Ascending aorta (tissue), 2 donors: ENCODE measurements at places on chromosomes 2 and 18. TPM values are rescaled to one million over a fixed set of nuclear protein-coding genes. Genes with fewer than 3 reads are reported as not detected.

HRH4 gene
- not detected for total RNA-seq

GRCh38 chr2:26678035-26678434 lies 14.5 kb upstream of the KCNK3 start:
- no peak overlapping the region for H3K4me3 ChIP-seq
- H3K27ac ChIP-seq, result no peak overlapping the region
- no peaks in the 10 kb centered on the region for H3K36me3 ChIP-seq

DNA sequence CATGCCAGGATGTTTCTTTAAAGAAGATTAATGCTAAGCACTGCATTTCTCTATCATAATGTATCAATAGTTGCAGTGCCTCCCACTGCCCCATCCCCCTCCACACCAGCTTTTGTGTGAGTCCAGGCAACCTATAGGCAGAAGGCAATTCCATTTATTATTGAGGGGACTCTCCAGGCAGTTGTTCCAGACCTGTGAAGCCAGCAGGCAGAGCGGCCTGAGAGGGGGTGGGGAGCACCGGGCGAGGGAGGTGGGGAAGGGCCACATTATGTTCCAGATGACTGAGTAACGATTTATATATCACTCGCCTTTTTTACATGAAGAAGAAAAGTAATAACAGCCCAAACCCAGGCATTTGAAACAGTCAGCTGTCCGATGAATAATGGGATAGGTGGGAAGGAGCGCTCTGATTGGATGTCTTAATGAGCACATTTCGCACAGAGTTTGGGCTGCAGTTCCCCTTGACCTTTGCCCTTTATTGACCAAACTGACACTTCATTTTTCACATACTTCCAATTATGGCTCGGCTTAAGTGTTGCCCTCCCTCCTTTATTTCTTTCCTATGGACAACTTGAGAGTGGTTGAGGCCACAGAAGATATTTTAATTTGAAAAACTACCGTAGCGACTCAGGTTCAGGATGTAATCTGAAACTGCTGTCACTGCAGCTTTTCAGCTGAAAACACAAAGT lies 34.4 kb downstream of the MEIS1 start:
- no peaks in the 10 kb centered on the region for H3K4me1 ChIP-seq
- H3K4me3 ChIP-seq, result no peak overlapping the region
- H3K27ac ChIP-seq, result no peak overlapping the region
- H3K27me3 ChIP-seq, result no peaks in the 10 kb centered on the region

DNA sequence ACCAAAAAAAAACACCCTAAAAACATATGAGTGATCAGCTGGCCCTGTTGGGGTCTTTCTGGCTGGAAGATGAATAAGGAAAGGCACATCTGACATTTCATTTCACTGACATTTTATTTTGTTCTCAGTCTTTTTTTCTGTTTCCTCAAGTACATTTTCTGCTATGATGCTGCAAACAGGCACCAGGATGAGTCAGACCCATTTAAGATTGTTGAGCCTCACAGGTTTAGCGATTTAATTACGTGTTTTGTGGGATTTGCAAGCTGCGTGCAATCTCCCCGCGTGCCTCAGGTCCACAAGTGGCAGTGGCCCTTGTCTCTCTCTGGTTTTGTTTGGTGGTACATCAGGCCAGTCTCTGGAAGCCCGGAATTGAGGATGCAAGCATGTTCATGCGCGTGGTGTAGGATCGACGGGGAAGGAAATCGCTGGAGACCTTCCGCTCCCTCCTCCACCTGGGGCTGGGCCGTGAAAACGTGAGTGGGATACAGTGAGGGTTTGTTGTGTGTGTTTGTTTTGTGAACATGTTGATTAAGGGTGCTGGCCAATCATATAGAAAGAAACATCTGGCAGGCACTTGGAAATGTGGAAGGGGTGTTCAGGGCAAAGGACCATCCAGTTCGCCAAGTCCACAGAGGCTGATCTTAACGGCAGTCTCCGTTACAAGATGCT lies 120.2 kb upstream of the ZNF516 start:
- no peaks in the 10 kb centered on the region for H3K27me3 ChIP-seq
- H3K36me3 ChIP-seq, result no peaks in the 10 kb centered on the region
- H3K4me1 ChIP-seq, result peaks cover 4% of the 10 kb centered on the region
- no peak overlapping the region for H3K4me3 ChIP-seq

GRCh38 chr2:136324966-136325365 lies 207.0 kb upstream of the CXCR4 start:
- H3K36me3 ChIP-seq, result no peaks in the 10 kb centered on the region
- DNase-seq, result no peak
- H3K4me1 ChIP-seq, result no peaks in the 10 kb centered on the region
- no peaks in the 10 kb centered on the region for H3K27me3 ChIP-seq
- no peak overlapping the region for H3K4me3 ChIP-seq

DNA sequence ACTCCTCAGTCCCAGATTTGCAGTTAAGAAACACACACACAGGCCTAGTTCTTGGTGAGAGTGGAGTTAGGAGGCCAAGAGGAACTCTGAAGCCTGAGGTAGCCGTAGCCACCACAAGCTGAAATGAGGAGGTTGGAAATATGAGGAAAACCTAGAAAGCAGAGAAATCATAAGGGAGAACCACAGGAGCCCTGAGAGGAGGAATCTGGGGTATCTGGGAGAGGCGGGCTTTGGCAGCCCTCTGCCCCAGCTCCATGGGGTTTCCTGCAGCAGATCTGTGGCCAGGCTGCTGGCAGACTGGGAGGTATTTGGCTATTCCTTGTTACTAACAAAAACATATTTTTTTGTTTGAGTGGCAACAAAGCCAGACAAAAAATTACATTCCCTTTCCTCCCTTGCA lies 11.0 kb downstream of the SOX11 start:
- H3K4me3 ChIP-seq, result no peak overlapping the region
- H3K4me1 ChIP-seq, result no peaks in the 10 kb centered on the region
- no peaks in the 10 kb centered on the region for H3K27me3 ChIP-seq
- no peaks in the 10 kb centered on the region for H3K36me3 ChIP-seq

- H3K4me1 ChIP-seq, result no peaks in the 10 kb centered on the region
- H3K36me3 ChIP-seq, result no peaks in the 10 kb centered on the region
- H3K27ac ChIP-seq, result no peak overlapping the region
- DNase-seq, result no peak
These were observed 41.0 kb upstream of the ACSL3 start for GRCh38 chr2:222819722-222820333.

DNA sequence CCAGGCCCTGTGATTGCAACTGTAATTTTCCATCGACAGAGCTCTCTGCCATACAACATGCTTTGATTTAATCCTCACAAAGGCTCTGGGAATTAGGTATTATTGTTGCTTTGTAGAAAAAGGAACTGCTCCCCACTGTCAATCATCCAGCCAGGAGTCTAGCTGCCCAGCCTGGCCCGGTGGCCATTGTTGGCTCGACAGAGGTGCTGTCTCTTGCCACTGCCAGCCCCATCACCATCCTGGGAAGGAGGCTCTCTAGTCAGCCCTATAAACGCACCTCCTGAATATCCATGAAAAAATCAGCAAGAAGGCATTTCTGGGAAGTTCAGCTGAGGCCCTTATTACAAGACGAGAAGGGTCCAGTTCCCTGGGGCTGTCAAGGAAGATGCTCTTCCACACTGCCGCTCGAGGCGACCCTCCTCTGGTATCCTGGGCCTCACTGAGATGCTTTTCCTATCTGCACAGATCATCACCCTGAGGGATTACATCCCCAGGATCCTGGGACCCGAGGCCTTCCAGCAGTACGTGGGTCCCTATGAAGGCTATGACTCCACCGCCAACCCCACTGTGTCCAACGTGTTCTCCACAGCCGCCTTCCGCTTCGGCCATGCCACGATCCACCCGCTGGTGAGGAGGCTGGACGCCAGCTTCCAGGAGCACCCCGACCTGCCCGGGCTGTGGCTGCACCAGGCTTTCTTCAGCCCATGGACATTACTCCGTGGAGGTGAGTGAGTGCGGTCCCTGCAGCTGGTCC lies 71.0 kb downstream of the TPO start:
- H3K4me3 ChIP-seq, result no peak overlapping the region
- H3K27ac ChIP-seq, result no peak overlapping the region
- no peaks in the 10 kb centered on the region for H3K27me3 ChIP-seq
- no peaks in the 10 kb centered on the region for H3K4me1 ChIP-seq
- H3K36me3 ChIP-seq, result no peaks in the 10 kb centered on the region

DNAJC5G gene
- total RNA-seq, result not detected

- no peaks in the 10 kb centered on the region for H3K36me3 ChIP-seq
- H3K4me1 ChIP-seq, result no peaks in the 10 kb centered on the region
- H3K27me3 ChIP-seq, result no peaks in the 10 kb centered on the region
- DNase-seq, result no peak
- H3K27ac ChIP-seq, result no peak overlapping the region
These were observed 23.5 kb upstream of the KLF11 start for GRCh38 chr2:10019602-10020400.

KIAA2012 gene
- total RNA-seq, result 0.11 TPM

- H3K4me1 ChIP-seq, result no peaks in the 10 kb centered on the region
- no peaks in the 10 kb centered on the region for H3K36me3 ChIP-seq
- no peak overlapping the region for H3K27ac ChIP-seq
- DNase-seq, result no peak
These were observed 431.4 kb upstream of the DCC start for GRCh38 chr18:51908598-51908944.

DNA sequence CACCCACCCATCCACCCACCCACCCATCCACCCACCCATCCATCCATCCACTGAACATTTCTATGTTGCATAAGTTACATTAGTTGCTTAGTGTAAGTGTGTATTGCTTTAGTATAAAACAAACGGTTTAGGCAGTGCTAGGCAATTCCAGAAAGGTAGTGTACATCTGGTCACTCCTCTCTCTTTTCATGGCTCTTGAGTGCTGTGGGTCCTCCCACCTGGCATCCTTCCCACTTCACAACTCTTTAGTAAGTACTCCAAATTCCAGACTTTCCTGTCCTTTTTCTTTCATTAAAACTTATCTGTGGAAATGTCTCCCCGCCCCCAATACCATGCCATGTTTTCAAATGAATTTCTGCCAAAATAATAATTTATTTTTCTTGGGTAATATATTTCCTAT lies 122.5 kb downstream of the PLEKHM3 start:
- H3K36me3 ChIP-seq, result no peaks in the 10 kb centered on the region
- H3K4me3 ChIP-seq, result no peak overlapping the region
- no peak overlapping the region for H3K27ac ChIP-seq
- DNase-seq, result no peak

- no peak overlapping the region for H3K27ac ChIP-seq
- no peak overlapping the region for H3K4me3 ChIP-seq
- no peaks in the 10 kb centered on the region for H3K36me3 ChIP-seq
- no peaks in the 10 kb centered on the region for H3K27me3 ChIP-seq
- peak; percentile 64 for DNase-seq
These were observed 114.4 kb upstream of the COPS8 start for GRCh38 chr2:236971131-236971821.

GALNT1 gene
- total RNA-seq, result 37.5 TPM

GRCh38 chr2:131145040-131145439 lies 39.9 kb downstream of the PLEKHB2 start:
- H3K27ac ChIP-seq, result no peak overlapping the region
- peaks cover 47% of the 10 kb centered on the region for H3K36me3 ChIP-seq
- DNase-seq, result no peak
- no peaks in the 10 kb centered on the region for H3K4me1 ChIP-seq

DPP4 gene
- 1.7 TPM for total RNA-seq

UBE2E3 gene
- 125 TPM for total RNA-seq

- DNase-seq, result no peak
- H3K27ac ChIP-seq, result no peak overlapping the region
These were observed 52.8 kb downstream of the METTL4 start for GRCh38 chr18:2518473-2518872.
